ENCODE measurements at places on chromosomes 2 and 18.

DNA sequence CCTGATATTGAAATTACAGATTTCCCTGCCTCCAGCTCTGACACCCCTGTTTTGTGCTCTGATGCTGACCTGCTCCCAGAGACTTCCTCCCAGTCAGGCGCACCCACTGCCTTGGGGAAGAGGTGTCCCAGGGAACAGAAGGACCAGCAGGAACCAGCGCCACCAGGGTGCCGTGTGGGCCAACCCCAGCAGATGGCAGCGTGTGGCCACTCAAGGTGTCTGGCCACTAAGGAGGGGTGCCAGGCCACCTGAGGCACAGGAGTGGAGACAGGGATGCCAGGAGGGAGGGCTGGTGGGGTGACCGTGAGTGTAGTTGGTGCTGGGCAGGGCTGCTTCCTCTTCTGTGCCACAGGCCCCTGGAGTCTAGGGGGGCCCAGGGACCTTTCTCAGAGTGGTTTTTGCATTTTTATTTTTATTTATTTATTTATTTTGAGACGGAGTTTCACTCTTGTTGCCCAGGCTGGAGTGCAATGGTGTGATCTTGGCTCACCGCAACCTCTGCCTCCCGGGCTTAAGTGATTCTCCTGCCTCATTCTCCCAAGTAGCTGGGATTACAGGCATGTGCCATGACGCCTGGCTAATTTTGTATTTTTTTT is 56.0 kb downstream of the TEX44 start:
- DNase-seq, result no peak

- no peak for DNase-seq
Observed at GRCh38 chr2:128380961-128381938, 62.6 kb upstream of the HS6ST1 start.

GRCh38 chr18:24959051-24959476 is 392.9 kb downstream of the ZNF521 start:
- no peak for DNase-seq

GRCh38 chr2:1750933-1751766 is 6.8 kb upstream of the PXDN start:
- DNase-seq, result no peak

DNA sequence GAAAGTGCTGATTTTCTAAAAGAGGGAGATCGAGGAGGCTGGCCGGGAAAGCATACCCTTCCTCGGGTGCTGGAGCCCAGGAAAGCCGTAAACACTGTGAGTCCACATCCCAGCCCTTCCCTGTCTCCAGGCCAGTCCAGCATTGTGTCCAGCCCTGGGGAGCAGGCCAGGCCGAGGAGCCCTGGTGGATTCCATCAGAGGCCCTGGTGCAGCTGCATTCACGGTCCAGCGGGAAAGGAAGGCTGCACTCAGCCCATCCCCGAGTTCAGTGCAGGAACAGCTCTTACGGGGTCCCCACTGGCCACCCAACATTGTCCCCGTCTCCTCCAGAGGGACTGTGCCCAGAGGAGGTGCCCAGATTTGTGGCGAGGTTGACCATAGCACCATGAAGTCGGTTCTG is 218.6 kb downstream of the KLHL29 start:
- no peak for DNase-seq

DNA sequence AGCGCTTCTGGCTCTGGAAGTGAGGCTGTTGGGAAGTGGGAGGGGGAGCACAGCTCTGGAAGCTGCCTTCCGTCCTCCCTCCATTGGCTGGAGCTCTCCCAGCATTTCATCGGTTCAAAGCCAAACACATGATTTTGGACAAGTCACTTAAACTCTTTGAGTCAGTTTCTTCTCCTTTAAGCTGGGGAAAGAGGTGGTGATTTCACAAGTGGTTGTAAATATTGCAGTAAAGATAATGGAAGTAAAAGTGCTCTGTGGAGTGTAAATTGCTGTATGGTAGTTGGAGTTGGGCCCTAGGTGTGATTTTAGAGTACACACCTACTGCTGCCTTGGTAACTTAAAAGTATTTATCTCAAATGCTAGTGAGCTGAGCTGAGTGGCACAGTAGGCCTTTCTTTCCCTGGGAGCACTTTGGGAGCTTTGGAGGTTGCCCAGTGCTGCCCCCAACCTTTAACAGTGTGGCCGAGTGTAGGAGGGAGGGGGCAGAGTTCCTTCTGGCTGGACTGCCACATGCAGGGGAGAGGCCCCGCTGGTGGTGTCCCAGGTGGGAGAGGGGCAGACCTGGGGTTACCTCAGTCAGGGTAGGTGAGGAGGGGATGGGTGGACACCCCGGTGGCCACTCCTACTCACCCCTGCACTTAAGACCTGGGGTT is 54.7 kb downstream of the ASAP2 start:
- no peak for DNase-seq

Measured in stimulated activated CD8-positive, alpha-beta memory T cell treated with anti-CD3 and anti-CD28 coated beads, Interleukin-15, amount 100 ng/mL, for 4 hours (primary cell).